ENCODE measurements at places on chromosomes 1 and 21.

- no peak for DNase-seq
Measured at GRCh38 chr1:165666152-165666825, 32.1 kb downstream of the ALDH9A1 start.

DNA sequence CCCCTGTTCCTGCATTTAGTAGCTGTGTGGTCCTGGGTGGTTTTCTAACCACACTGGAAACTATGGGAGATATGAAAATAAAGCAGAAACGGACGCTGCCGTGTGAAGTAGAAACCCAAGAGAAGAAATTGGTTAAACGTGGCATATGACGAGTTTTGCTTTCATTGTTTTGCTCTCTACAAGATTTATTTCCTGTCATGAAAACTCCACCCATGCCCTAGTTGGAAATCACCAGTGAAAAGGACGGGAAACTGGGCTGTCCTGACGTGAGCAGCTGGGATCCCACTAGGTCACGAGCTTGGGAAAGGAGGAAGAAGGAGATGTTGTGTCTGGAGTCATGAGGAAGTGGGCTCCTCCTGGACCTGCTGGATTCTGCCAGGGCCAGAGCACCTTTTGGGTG is 120.8 kb upstream of the GADD45A start:
- no peak for DNase-seq

DNA sequence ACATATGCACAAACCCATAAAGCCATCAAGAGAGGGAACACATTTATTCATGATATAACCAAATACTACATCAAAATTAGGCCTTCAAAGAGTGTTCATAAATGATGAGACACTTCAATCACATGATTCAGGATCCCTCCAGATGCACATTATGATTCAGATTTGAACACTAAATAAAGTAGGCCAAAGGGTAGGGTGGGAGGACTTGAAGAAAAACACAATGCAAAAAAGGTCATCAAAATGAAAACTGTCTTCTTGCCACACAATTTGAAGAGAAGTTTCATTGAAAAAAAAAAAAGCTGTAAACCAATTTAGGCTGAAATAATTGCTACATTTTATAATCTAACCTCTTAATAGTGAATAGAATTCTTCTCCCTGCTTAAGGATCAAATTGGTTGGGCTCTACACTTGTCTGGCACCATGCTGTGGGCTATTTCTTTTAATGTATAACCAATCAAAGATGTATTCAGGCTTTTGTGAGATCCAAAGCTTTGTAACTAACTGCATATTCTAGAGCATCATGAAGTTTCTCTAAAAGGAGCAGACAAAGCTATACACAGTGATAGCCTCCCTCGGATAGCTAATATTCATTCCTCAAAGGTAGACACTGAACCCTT is 58.1 kb downstream of the ZSWIM5 start:
- DNase-seq = no peak

DNA sequence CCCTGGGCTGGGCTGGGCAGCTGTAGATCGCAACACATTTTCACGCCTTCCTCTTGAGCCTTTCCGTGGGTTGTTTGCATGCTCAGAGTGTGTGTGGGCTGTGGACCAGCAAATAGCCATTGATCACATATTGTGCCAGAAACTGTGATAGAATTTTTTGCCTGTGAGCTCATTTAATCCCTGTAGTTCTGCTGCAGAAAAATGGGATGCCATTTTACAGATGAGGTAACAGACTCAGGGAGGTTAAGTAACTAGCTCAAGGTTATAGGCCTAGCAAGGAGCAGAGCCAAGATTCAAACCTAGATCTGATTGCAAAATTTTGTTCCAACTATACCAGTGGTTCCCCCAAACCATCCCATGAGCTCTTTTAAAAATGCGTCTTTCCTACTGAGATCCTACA is 10.5 kb downstream of the SPATA46 start:
- DNase-seq = no peak

DNA sequence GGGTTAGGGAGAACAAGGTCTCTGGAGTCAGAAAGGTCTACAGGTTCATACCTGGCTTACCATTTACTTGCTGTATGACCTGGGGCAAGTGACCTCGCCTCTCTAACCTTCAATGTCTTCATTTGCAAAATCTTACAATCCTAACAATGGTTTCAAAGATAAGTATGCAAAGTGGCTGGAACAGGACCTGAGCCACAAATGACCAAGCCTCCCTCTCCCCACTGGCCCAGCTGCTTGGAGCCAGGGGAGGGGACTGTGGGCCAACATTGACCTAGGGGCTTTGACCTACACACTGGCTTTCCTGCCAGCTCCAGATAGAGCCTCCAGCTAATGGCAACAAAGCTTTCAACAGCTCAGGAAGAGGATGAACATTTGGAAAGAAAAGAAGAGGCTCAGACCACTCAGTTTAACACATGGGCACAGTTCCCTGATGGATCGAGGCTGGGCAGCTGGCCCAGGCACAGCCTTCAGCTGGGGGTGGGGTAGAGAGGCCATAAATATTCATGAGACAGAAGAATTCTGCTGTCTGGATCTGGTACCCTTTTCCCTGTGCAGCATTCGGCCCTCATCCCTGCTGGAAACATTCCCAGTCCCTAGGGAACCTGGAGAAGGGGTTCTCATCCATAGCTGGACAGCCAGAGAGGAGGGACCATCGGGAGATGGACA is 12.9 kb downstream of the PTAFR start:
- no peak for DNase-seq

DNA sequence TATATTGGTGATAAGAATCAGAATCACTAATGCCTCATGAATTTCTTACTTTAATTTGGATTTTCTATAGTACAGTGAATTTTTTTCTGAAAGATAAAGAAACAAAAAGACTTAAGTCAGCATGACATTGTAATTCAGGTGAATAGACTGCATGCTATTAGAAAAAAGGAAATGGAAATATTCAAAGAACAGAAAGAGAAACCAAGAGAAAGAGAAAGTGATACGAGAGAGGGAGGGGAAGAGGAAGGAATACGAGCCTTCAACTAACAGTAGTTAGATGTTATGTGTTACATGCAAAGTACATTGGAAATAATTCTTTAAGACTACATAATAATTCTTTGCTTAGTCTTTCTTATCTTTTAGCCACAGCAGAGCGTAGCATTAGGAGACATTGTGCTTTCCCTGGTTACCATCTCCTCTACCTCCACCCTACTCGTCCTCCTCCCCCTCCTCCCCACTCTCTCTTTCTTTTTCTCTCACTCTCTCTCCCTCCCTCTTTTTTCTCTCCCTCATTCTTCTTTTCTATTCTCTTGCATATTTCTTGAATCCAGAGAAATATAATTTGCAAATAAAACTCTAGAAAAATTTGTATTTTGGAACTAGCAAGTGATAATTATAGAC is 46.4 kb upstream of the ADGRL4 start:
- DNase-seq = no peak

DNA sequence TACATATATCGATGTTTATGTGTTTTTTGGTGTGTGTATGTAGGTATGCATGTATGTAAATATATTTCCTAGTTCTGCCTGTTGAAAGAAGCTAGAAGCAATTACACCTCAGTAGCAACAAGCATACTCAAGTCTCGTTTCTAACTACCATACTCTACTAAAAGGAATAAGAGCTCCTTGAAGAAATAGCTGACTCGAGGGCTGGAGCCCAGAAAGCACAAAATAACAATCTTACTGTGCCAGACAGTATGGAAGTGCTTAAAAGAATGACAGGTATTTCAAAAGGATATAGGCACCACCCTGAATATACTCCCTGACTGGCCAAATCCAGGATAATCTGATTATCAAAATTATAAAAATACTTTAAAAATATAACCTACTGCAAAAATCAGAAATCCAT is 23.2 kb downstream of the FUBP1 start:
- no peak for DNase-seq

DNA sequence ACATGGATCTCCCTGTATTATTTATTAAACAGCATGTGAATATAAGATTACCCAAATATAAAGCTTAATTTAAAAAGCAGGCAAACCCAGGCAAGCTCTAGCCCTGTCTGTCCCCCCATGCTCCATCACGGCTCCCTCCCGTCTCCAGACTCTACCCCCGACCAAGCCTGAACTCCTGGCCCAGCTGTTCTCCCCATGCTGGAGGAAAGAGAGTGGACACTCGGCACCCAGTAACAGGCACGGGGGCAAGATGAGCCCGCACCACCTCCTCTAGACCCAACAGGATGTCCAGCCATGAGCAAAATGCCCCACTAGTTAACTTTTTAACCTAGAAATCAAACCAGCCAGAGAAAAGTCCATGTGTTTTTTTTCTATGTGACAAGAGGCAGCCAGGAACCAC is 19.3 kb downstream of the SLC19A1 start:
- DNase-seq = no peak

DNA sequence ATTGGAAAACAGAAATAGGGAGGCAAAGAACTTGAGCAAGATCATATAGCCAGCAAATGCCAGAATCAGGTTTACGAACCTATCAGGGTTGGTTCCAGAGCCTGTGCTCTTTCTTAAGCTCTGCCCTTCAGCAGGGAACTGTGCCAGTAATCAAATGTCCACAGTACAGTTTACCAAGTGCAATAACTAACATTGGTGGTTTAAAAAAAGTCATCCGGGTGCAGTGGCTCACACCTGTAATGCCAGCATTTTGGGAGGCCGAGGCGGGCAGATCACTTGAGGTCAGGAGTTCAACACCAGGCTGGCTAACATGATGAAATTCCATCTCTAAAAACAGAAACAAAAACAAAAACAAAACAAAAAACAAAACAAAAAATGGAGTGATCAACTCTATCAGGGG is 182.7 kb downstream of the LMX1A start:
- DNase-seq = no peak

DNA sequence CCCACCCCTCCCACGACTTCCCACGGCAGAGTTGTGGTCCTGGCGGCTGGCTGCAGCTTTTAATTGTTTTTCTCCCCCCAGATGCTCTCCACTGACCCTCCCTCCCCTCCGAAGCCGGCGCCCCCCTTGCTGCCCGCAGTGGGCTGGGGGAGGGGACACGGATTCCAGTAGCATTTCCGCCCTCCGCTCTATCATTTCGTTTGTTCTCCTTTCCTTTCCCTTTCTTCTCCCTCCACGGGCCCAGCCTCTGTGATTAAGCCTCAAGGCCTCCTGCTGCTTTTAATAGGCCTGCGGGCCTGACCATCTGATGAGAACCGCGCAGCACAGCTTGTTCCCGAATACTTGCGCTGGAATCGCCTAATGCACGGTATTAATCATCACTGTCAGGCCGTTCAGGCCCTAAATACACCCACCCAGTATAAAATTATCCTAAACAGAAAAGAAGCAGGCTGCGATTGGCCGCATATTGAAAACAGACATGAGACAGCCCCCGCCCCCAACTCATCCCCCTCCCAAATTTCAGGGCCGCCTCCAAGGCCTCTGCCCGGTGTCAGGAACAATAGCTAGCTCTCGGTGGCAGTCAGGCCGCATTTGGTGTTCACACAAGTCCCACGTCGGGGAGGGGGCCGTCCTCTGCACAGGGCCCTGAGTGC is 102.0 kb upstream of the ARHGEF16 start:
- no peak for DNase-seq

GRCh38 chr1:48536477-48536876 is 64.5 kb upstream of the SPATA6 start:
- no peak for DNase-seq

DNA sequence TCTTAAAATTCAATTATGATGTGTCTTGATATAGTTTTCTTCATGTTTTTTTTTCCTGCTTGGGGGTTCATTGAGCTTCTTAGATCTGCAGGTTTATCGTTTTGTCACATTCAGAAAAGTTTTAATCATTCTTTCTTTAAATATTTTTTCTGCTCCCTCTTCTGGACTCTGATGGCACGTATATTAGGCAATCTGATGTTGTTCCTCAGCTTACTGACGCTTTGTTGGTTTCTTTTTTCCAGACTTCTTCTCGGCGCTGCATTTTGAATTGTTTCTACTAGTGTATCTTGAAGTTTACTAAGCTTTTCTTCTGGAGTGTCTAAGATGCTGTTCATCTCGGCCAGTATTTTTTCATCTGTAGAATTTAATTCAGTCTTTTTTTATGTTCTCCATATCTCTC is 44.8 kb upstream of the FMOD start:
- DNase-seq = no peak

- DNase-seq = no peak
Measured at GRCh38 chr1:66633159-66633558, 99.2 kb downstream of the SGIP1 start.

Data from stimulated activated CD8-positive, alpha-beta memory T cell treated with anti-CD3 and anti-CD28 coated beads, Interleukin-4, amount 100 ng/mL, for 4 hours (primary cell).